ENCODE measurements at places on chromosomes 5 and 9. TPM values are rescaled to one million over a fixed set of nuclear protein-coding genes. Genes with fewer than 3 reads are reported as not detected.

Gene ANKRD31
- polyA plus RNA-seq: 0.47 TPM

GRCh38 chr9:76215066-76215465 lies 179.2 kb downstream of the RFK start:
- DNase-seq: no peak

DNA sequence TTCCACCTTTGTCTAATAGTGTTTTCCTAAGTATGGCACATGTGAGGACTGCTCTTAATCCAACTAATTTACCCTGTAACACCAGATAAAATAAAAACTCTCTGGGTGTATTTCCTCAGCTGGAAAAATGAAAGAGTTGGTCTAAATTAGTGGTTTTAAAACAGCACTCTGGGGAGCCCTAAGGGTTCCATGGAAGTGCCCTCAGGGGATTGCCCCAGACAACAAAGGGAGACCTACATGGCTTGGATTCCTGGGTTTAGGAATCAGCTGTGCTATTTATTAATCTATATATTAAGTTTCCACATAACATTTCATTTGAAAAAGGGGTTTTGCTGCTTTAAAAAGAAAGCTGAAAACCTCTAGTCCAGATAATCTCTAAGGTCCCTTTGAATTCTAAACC lies 20.2 kb downstream of the ADAMTS6 start:
- DNase-seq: no peak

Gene KCNIP1
- polyA plus RNA-seq: 11.0 TPM

GRCh38 chr9:7303907-7304626 lies 495.5 kb downstream of the DMAC1 start:
- no peak for DNase-seq

Gene F12
- polyA plus RNA-seq: 8.6 TPM

DNA sequence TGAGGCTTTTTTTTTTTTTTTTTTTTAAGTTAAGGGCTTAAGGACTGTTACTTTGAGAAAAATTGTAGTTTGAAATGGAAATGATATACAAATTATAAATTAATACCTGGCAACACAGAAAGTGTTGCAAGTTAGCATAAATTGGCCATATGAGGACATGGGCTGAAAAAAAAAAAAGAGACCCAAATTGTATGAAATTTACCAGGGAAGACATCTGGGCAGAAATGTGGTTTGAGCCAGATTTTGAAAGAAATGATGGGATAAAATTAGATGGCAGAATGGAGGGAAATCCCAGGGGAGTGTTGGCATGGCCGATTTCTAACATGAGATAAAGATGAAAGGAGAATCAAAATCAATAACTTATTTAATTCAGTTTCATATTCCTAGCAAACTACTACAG lies 472.1 kb downstream of the CTNND2 start:
- no peak for DNase-seq
